ENCODE measurements at places on chromosomes 4 and X. TPM values are rescaled to one million over a fixed set of nuclear protein-coding genes. Genes with fewer than 3 reads are reported as not detected.

GRCh38 chrX:150543230-150544155, 24.9 kb upstream of the MTM1 start:
- DNase-seq: no peak

DNA sequence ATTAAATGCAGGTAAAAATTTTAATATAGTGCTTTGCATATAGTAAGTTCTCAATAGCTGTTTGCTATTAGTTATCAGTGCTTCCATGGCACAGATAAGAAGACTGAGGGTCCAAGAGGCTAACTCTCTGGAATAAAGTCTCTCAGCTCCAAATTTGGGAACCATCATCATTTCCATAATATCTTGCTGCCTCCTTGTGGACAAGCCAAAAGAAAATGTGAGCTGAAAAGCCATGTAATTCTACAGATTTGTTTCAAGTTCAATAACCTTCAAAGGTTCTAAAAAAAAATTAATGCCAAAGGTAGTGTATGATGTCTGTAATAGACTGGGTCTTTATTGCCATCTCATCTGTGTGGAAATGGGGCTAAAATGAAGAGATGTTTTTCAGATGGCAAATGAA, 136.9 kb upstream of the VCX start:
- no peak for DNase-seq

- DNase-seq: no peak
Measured at GRCh38 chrX:9638871-9639270, 126.8 kb downstream of the GPR143 start.

CDS1 gene
- under 0.01 TPM for total RNA-seq

DNA sequence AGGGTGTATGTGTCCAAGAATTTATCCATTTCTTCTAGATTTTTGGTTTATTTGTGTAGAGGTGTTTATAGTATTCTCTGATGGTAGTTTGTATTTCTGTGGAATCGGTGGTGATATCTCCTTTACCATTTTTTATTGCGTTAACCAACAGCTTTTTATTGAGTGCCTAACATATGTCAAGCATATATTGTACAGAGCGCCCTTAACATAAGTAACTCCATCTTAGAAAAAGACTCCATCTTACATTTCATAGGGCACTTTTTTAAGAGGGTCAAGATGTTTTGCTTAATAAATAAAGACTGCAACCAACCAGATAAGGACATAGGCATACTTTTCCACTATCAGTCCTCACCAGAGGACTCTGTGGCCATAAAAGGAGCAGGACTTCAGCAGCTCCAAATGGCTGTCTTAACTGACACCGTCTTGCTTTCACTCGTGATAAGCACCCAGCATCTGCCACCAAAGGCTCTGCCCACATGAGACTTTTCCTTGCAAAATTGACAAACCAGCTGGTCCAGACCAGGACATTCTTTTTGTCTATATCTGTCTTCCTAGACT, 75.0 kb downstream of the HS6ST2 start:
- no peak for DNase-seq

FABP2 gene
- not detected for total RNA-seq

ARHGEF38 gene
- total RNA-seq: under 0.01 TPM
